ENCODE measurements at places on chromosomes 6 and 20.

- DNase-seq: no peak
Measured at GRCh38 chr6:56280126-56280525, 32.7 kb upstream of the COL21A1 start.

GRCh38 chr20:845226-845868 is 11.8 kb downstream of the FAM110A start:
- no peak for DNase-seq

GRCh38 chr6:163408352-163408991 is 6.0 kb upstream of the QKI start:
- DNase-seq: no peak

DNA sequence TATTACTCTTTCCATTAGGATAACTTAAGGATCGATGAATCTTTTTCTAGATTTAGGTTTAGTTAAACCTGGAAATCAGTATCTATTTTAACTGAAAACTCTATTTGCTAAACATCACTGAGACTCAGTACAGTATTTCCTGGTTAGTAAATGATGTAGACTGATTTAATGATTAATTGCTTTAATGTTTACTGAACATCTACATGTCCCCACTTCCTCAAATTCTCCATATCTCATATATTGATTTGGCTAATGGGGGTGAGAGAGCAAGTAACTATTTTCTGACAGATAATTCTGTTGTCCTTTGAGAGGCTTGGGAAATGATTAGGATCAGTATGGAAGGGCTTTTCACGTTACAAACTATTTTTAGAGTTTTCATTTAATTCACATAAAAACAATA is 10.3 kb downstream of the MKKS start:
- no peak for DNase-seq

- no peak for DNase-seq
Measured at GRCh38 chr6:13761361-13762036, 49.9 kb upstream of the RANBP9 start.

- DNase-seq: peak; percentile 81
Measured at GRCh38 chr6:80143419-80143937, 37.0 kb downstream of the BCKDHB start.

DNA sequence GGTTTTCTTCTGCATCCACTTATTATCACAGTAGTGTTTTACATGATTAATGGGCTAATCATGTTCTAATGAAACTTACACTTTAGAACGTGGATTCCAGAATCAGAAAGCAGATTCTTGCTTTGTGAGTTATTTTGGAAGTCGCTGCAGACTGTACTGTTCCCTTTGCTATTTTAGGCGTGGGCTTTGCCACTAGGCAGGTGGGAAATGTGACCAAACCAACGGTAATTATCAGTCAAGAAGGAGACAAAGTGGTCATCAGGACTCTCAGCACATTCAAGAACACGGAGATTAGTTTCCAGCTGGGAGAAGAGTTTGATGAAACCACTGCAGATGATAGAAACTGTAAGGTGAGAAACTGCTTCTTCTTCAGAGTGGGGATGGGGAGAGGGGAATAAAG is 598 bp downstream of the FABP7 start:
- DNase-seq: no peak

DNA sequence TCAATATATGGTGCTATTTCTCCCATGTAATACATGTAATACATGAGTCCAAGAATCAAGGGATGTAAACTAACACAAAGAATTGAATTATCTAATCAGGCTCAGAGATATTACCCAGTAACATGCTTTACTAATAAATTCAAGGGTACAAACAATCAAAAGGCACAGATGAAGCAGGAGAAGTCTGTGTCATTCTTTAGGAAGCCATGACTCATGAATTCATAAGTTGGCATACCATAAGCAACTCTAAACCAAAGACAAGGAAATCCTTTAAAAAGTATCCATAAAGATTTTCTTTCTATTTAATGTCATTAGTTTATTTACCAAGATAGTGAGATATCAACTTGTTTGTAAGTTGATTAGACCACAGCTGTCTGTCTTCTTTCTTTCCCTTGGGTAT is 446.0 kb upstream of the IMPG1 start:
- no peak for DNase-seq

DNA sequence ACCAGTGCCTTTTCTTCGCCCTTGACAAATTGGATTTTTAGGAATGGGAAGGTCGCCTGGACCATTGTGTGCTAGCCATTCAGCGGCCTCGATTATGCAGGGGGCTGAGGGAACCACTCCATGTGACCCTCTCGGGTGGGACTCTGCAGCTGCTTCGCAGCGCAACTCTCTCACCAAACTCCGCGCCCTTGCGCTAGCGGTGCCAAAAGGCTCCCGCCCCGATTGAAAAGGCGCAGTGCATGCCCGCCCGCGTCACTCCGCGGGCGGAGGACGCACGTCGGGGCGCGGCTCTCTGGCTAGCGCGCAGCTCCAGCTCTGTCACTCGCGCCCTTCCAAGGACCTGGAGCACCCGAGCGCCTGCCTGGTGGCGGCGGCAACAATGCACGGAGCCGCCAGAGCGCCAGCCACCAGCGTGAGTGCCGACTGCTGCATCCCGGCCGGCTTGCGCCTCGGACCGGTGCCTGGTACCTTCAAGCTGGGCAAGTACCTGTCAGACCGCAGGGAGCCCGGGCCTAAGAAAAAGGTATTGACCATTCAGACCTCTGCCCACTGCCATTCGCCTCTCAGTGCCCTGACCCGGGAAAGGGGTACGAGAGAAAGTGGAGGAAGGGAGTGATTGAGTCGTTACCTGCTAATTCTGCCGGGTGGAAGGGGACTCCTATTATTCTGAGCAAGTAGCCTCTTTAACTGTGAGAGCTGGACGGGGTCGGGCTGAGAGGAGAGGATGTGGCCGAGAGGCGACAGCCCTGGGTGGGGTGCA is at the start of gene PRDM13:
TSS of gene PRDM13 (plus strand) at position 178 of the 760 bp plus-strand sequence. CDS start at position 380, 202 bp downstream.
- no peak for DNase-seq

- no peak for DNase-seq
Measured at GRCh38 chr6:69974193-69974592, 107.8 kb downstream of the COL19A1 start.

DNA sequence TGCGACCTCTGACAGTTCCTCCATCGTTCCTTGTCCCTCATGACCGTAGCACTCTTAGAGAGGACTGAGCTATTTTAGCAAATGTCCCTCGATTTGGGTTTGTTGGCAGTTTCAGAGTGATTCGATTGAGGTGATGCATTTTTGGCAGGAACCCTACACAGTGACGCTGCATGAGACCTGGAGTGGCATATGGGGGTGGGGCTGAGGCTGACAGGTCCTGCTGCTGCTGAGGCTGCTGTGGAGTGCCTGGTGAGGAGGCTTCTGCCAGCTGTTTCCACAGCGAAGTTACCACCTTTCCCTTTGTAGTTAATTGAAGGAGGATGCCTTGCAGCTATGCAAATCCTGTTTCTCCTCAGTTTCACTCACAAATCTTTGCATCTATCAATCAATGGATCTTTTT is 19.8 kb downstream of the PXDC1 start:
- no peak for DNase-seq

- no peak for DNase-seq
Measured at GRCh38 chr20:57589728-57590484, 29.0 kb downstream of the PCK1 start.

DNA sequence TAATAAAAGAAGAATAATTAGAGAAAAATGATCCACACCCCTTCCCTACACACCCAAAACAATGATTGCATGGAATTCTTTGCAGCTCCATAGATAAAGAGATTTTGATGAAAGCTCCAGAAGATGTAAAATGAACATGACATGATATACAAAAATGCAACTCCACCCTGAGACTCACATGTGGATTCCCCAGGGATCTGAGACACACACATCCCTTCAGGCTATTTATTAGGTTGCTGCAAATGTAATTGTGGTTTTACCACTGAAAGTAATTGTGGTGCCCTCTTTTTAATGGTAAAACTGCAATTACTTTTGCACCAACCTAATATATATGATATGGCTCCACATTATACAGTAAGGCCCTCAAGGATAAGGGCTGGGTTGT is 40.4 kb upstream of the TBC1D7 start:
- no peak for DNase-seq

DNA sequence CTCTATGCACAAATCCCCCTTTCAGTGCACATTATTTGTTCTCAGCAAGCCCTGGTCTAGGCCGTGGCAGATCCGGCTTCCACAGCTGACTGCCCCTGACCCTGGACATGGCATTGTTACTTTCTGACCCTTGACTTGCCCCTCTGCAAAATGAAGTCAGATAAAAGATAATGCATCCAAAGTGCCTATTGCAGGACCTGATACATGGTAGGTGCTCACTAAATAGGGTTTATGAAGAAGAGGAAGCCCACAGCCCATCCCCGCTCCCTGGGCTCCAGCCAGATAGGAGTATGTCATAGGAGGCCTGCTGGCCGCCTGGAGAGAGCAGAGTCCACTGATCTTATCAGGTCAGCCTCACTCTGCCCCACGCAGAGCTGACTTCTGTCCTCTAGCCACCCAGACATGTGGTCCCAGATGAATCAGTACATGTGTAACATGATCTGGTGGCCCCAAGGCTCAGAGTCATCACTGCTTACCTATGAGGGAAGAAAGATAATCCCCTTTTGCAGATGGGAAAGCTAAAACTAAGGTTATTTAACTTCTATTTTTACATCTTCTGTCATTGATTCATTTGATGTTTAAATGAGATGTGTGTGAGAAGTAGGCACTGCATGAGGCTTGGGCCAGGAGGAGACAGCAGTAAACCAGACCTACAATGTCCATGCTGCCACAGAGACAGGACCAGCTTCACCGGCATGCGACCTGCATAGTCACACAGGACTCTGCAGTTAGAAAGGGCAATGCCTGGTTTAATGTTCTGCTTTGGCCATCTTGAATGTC is 20.4 kb downstream of the MAFB start:
- no peak for DNase-seq

- no peak for DNase-seq
Measured at GRCh38 chr6:20657274-20657800, 123.1 kb downstream of the CDKAL1 start.
